ENCODE measurements at places on chromosomes 7 and 10. TPM values are rescaled to one million over a fixed set of nuclear protein-coding genes. Genes with fewer than 3 reads are reported as not detected.

DNA sequence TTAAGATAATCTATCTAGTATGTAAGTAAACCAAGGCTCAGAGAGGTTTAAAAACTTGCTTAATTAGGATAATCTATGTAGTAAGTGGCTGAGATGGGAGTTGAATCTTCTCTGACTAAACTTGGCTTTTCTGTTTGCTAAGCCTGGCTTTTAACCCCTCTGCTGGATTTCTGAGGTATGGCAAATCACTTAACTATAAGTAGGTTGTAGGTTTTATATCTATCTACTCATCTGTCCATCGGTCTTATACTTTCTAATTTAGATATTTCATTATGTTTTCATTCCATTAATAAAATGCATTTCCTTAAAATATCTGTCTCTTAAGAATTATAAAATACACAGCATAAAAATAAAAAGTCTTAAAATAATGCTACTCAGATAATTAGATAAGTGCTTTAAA, 59.4 kb downstream of the ST7 start:
- no peak overlapping the region for H3K27ac ChIP-seq
- peaks cover 38% of the 10 kb centered on the region for H3K27me3 ChIP-seq
- H3K4me3 ChIP-seq = no peak overlapping the region
- peaks cover 49% of the 10 kb centered on the region for H3K4me1 ChIP-seq

DNA sequence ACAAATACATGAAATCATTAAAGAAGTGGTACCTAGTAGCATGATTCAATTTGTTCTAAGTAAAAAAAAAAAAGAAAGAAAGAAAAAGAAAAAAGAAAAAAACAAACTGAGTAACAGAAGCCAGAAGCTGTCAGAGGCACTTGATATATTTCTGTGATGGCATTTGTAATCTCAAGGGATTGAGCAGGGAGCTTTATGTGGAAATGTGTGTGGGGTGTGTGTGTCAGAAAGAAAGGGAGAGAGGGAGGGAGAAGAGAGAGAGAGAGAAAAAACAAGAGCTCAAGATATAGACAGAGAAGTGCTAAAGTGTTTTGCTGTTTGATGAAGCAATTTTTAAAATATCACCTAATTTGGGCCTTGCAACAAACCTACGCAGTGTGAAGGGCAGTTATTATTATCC, 357.6 kb upstream of the PCDH15 start:
- H3K4me1 ChIP-seq = no peaks in the 10 kb centered on the region
- no peak for DNase-seq
- no peaks in the 10 kb centered on the region for H3K36me3 ChIP-seq
- no peak overlapping the region for H3K4me3 ChIP-seq

GRCh38 chr7:87448388-87448787, 27.1 kb downstream of the ABCB4 start:
- no peak overlapping the region for H3K27ac ChIP-seq
- no peak overlapping the region for H3K4me3 ChIP-seq

- H3K4me3 ChIP-seq = no peak overlapping the region
- no peak for DNase-seq
- peaks cover 37% of the 10 kb centered on the region for H3K4me1 ChIP-seq
- H3K36me3 ChIP-seq = no peaks in the 10 kb centered on the region
- peaks cover 11% of the 10 kb centered on the region for H3K27me3 ChIP-seq
Observed at GRCh38 chr7:148630078-148630477, 39.5 kb downstream of the C7orf33 start.

DNA sequence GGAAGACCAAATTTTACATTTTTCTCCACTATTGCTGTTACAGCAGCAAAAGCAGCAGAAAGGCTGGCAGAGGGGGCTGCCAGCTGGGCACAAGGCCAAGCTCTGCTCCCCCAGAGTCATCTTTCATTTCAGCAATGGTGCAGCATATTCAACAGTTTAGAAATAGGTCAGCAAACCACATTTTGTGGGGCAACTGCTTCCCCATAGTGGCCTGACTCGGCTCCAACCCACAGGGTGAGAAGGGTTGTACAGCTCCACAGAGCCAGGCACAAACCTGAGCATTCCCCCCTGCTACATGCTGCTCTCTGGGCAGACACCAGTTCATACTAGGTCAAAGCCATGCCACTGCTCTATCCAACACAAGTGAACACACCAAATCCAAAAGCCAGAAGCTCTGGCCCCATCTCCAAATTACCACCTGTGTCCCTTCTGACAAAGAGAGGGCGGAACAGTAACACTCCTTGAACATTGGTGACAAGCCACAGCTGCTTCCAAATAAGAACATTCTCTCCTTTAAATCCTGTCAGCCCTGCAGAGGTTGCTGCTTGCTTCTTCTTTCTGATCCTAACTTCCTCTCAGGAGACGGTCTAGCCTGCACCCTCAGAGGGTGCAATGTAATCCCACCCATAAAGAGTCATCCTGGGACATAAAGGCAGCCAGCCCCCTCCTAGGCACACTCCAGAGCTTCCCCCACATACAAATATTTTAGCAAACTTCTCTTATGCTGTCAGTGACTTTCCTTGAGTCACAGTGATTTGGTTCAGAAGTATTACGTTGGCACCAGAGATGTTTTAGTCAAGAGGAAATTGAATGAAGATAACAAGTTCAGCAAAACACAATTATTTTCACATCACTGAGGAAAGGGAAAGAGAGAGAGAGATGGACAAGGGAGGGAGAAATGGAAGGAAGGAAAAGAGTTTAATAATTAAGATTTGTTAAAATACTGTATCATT, 39.0 kb upstream of the SLIT1 start:
- H3K4me3 ChIP-seq = no peak overlapping the region
- H3K36me3 ChIP-seq = peaks cover 36% of the 10 kb centered on the region
- DNase-seq = no peak

GRCh38 chr7:131688738-131689661, 132.6 kb upstream of the PODXL start:
- H3K27ac ChIP-seq = no peak overlapping the region
- DNase-seq = peak; percentile 22

DNA sequence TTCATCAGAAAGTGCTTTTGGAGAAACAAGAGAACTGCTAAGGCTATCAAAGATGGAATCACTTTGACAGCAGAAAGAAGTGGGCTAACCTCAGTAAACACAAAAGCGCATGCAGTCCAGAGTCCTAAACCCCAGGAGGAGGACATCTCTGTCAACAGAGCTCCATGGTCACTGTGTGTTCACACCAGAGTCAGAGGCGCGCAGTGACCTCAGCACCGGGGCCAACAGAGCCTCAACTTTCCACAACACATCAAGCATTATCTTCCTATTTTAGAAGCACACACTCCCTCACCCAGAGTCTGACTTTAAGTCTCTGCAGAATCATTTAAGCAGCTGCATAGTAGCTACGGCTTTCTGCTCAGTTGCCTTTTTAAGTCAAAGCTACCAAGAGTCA, 195.3 kb downstream of the DIP2C start:
- no peak overlapping the region for H3K27ac ChIP-seq
- no peak for DNase-seq
- H3K36me3 ChIP-seq = no peaks in the 10 kb centered on the region
- peaks cover 7% of the 10 kb centered on the region for H3K27me3 ChIP-seq
- no peak overlapping the region for H3K4me3 ChIP-seq

- no peak overlapping the region for H3K27ac ChIP-seq
- no peak overlapping the region for H3K4me3 ChIP-seq
- H3K4me1 ChIP-seq = peaks cover 25% of the 10 kb centered on the region
- no peak for DNase-seq
- H3K36me3 ChIP-seq = no peaks in the 10 kb centered on the region
Observed at GRCh38 chr10:132572545-132572937, 35.0 kb downstream of the INPP5A start.

DNA sequence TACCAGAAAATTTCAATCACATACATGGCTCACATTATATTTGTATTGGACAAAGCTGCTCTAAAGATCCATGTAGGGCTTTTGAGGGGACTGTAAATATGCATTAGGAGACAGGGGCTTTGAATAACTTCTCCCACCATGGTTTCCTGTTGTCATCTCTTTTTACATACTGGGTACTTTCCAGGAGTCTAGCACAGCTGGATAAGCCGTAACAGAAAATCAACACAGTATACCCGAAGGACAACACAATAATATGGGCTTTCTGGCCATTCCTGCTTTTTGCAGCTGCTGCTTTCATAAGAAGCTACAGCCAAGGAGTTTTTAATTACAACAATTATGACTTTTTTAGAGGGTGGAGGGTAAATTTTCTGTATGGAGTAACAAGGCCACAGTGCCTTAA, 63.4 kb upstream of the SRPK2 start:
- no peak overlapping the region for H3K4me3 ChIP-seq
- DNase-seq = no peak
- H3K4me1 ChIP-seq = peaks cover 23% of the 10 kb centered on the region
- no peaks in the 10 kb centered on the region for H3K27me3 ChIP-seq
- H3K36me3 ChIP-seq = peaks cover 4% of the 10 kb centered on the region

GRCh38 chr10:125021686-125022344, 79.9 kb downstream of the ZRANB1 start:
- no peaks in the 10 kb centered on the region for H3K4me1 ChIP-seq
- H3K27ac ChIP-seq = no peak overlapping the region
- no peaks in the 10 kb centered on the region for H3K36me3 ChIP-seq
- H3K27me3 ChIP-seq = peaks cover 6% of the 10 kb centered on the region
- no peak overlapping the region for H3K4me3 ChIP-seq

- no peaks in the 10 kb centered on the region for H3K36me3 ChIP-seq
- DNase-seq = no peak
- no peak overlapping the region for H3K4me3 ChIP-seq
- no peak overlapping the region for H3K27ac ChIP-seq
Observed at GRCh38 chr10:105149371-105149891, 508.3 kb downstream of the SORCS3 start.

GRCh38 chr10:119614686-119615085, 17.9 kb upstream of the TIAL1 start:
- H3K36me3 ChIP-seq = no peaks in the 10 kb centered on the region
- no peak overlapping the region for H3K27ac ChIP-seq
- no peak for DNase-seq

The ABCB1 gene
- 3.3 TPM for total RNA-seq

The C10orf67 gene
- 0.18 TPM for total RNA-seq

The DIP2C gene
- total RNA-seq = 1.6 TPM

The TLX1 gene
- total RNA-seq = not detected

The TBX20 gene
- total RNA-seq = 0.15 TPM

The MAT1A gene
- not detected for total RNA-seq

The GTPBP4 gene
- total RNA-seq = 193 TPM
